ENCODE measurements at places on chromosomes 2 and 18.

DNA sequence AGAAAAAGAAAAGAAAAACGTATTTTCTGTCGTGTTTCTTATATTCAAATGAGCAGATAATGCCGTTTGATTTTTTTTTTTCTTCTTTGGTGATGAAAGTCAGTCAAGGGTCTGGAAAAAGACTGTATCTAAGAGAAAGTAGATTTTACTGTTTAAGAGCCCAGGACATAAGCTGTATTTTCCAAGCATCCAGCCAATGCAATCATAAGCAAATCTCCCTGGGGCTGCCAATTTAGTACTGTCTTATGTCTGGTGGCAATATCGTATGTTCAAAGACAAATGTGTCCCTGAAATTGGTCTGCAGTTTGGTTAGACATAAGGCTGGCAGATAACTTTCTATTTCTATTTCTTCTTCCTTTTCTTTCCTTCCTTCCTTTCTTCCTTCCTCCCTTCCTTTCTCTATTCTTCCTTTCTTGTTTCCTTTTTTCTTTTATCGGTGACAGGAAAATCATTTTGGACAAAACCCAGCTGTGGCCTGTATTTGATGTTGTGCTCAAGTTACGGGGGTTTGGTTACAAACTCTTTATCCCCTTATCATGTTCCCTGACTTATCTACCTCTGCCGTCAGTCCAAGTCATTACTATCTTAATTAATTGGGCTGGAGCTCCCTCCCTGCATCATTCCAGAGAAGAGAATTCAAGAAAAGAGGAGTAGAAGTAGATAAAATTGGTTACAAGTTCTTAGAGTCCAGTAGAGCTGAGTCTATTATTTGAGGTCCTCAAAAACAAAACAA lies 683.4 kb upstream of the FSHR start:
- no peak for DNase-seq

GRCh38 chr2:199207011-199207410 lies 250.7 kb downstream of the SATB2 start:
- peak; percentile 21 for DNase-seq

GRCh38 chr18:48979944-48980890 lies 29.5 kb upstream of the SMAD7 start:
- no peak for DNase-seq

DNA sequence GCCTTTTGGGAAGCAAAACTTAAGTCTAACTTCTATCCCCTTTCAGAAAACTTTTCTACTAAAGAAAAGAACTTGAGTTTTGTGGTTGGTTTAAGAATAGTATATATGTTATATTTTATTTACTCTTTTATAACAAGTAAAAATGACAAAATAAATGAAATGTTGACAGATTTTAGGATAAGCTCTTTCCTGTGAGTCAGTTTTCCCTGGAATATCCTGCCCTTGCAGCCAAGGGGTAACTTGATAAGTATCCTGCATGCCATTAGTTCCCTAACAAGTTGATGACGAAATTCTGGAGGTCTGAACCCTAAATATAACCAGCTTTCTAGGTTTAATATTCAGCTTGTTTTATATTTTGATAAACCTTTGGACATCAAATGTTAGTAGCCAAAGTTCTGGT lies 7.3 kb upstream of the HTR2B start:
- DNase-seq, result no peak

DNA sequence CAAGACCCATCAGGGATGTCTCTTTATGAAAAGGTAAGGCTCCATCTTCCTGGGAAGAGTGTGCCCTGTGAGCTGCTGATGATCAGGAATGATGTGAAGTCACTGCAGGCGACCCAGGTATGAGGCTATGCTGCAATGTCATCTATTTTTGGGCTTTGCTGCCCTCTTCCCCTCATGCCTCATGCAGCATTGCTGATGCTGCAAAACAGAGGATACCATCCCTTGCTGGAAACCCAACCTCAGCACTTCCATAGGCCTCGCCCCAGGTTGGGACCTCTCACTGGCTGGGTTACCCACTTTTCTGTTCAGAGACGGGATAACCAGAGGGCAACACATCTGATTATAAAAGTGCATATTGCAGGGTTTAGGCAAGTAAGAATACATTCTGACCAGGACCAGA lies 255.8 kb downstream of the L3MBTL4 start:
- DNase-seq, result no peak

- no peak for DNase-seq
Measured at GRCh38 chr2:173555833-173556232, 201.2 kb downstream of the CDCA7 start.

Measured in GM04503 (cell line).